ENCODE measurements at places on chromosomes 2 and 18. TPM values are rescaled to one million over a fixed set of nuclear protein-coding genes. Genes with fewer than 3 reads are reported as not detected.

Gene TUBA3E
- not detected for total RNA-seq

Gene LYG2
- total RNA-seq, result not detected

Gene NPPC
- total RNA-seq, result 0.48 TPM

Gene TMEM163
- total RNA-seq, result not detected

Gene SETBP1
- 3.8 TPM for total RNA-seq

Gene CACNB4
- total RNA-seq, result 0.56 TPM

Gene CYP1B1
- total RNA-seq, result 23.5 TPM

Gene ITGB6
- total RNA-seq, result not detected

Gene MC4R
- not detected for total RNA-seq

Gene ANKRD30BL
- not detected for total RNA-seq

Gene PID1
- not detected for total RNA-seq

Gene FSHR
- not detected for total RNA-seq

DNA sequence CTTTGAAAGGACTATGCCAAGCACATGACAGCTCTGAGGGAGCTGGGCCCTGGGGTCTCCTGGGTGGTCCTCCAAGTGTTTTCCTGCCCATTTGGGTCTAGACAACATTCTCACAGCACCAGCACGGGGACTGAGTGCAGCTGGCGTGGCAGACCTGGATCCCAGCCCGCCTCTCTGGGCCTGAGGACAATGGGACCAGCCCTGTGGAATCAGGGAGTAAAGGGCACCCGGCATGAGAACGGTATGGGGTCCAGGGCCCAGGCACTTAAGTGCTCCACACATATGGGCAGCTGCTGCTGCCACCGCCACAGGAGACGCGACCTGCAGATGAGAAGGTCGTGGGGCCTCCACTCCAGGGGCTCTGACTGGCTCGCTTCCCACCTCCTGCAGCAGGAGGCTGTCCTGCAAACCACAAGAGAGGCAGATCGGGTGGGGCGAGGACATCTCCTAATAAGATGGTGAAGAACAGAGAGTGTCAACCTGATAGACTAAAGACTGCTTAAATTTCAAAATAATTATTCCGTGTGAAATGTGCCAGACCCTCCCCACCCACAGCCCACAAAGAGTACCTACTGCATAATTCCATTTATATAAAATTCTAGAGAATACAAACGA, 46.3 kb downstream of the FAM178B start:
- DNase-seq, result no peak

DNA sequence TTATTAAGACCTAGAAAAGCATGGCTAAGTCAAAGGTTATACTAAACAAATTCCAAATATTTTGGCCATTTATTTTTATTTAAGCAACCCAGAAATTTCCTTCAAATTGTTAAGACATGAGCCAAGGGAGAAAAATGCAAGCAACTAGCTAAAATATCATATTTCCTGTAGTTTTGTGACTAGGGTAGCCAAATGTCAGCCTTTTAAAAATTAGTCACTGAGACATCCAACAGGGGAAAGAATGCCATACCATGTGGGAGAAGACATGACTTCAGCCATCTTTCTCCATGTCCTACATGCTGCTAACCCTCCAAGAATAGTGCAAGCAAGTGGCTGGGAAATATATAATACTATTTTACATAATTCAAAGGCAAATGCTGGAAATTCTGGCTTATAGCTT, 197.9 kb downstream of the DSEL start:
- DNase-seq, result no peak

DNA sequence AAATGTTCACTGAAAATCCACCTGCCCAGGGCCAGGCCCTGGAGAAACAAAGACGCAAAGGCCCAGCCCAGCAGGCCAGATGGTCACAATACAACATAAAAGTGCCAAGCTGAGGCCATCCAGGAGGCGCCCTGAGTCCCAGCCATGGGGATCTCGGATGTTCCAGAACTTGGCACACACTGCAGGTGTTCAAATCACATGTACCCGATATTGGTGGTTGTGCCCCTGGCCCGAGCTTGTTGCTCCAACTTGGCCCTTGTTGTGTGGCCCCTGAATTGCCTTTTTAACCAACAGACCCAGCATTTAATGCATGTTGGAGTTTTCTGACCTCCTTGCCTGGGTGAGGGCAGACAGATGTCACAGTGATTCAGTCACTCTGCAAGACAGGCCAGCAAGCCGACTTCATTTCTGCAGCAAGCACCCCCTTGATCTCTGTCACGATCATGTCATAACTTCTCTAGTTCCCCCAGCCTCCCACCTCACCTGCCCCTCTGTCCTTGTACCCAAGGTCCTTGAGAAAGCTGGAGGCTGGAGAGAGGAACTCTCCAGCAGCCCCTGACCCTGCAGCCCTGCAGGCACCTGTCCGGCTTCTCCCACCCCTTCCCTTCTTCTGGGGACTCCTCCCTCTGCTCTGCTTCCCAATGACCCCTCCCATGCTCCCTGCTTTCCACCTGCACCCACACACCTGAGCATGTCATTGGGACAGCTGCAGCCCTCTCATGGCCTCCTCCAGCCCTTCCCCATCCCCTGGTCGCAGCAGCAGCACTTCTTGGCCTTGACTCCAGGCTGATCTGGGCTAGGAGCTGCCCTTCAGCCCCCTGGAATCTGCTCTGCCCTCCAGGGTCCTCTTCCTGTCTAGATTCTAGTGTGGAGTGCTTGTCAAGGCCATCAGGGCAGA, 9.1 kb downstream of the NGEF start:
- no peak for DNase-seq

DNA sequence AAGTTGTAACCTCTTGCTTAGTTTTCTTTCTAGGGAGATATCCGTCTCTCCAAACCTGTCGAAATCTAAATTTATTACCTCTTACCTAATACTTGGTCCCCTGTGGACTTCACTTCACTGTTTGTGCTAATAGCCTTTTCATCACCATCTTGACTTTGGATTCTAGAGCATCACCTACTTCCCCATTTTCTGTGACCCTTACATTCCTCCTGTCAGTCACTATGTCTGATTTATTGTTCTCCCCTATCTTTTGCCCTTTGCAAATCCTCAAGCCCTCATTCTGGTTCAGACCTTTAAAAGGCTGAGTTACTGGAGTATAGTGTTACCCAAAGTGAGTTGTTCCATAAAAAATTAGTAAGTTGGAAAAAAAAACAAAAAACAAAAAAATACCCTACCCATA, 7.5 kb downstream of the MYO1B start:
- DNase-seq, result no peak

- no peak for DNase-seq
Measured at GRCh38 chr18:5515011-5515784, 28.6 kb downstream of the EPB41L3 start.

GRCh38 chr2:225008935-225009334, 33.3 kb downstream of the DOCK10 start:
- DNase-seq, result no peak

DNA sequence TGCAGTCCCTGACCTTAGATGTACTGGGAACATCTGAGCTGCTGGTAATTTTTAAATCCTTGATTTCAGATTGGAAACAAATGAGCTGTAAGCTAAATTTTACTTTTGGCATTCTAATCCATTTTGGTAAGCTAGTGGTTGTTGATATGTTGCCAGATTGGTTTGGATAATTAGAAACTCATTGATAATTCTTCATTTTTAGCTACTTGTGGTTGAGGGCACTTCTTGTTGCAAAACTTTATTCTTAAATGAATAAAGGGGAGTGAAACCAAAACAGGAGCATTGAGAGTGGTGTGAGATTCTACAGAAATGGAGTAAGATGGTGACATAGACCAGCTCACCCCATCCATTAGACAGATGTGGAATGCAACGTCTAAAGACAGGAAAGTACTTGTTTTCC, 64.5 kb downstream of the ITGB1BP1 start:
- no peak for DNase-seq

DNA sequence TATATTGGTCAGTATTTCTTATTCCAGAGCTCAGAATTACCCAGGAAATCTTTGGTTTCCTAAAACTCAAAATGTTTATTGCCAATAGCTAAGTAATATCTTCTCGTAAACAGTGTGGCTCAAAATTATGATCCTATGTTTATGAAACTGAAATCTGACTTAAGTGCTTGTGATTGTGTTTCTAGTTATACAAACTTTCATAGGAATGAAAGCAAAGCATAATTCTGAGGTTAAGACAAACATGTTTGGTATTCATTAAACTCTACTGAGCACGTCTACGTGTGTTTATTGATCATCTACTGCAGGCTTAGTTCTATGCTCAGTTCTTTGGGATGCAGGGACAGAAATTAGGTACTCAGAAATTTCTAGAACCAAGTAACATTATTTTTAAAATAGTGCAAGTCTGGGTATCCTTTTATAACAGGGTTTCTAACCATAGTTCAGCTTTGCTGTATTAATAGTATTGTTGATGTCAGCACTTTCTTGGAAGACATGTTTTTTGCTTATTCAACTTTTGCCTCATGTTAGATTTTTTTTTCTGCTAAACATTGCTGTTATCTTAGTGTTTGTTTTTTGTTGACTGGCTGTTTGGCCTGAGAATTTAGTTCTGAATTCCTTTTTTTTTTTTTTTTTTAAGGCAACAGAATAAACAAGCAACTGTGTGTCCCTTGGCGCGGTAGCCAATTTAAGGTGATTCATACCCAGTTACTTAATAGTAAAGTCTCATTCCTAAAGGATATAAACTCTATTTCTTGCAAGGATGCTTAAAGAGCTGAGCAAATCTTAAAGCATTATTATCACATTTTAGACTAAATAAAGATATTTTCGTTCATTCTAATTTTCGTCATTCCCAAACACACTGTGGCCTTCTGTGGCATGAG, 31.3 kb downstream of the PTPRM start:
- no peak for DNase-seq

- no peak for DNase-seq
Measured at GRCh38 chr2:73063909-73064875, 7.3 kb downstream of the SFXN5 start.

GRCh38 chr2:216721141-216721540, 25.8 kb upstream of the IGFBP5 start:
- DNase-seq, result no peak

DNA sequence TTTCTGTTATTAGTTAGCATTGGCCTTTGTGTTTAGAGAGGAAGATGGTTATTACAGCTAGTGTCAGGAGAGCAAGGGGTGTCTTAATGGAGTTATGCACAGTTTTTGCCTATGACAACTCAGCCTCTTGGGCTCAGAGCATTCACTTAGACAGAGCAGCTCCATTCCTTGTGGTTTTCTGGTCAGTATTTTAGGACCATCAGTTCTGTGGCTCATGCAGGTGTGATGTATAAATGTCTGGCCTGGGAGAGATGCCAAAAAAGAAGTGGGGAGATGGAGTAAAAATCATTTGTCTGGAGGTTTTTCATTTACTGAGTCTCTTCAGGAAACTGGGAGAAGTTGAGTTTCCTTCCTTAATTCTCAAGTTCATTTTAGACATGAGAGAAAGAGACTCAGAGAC, 79.7 kb downstream of the PRKCE start:
- no peak for DNase-seq

GRCh38 chr2:78561876-78562275, 463.6 kb upstream of the REG3G start:
- no peak for DNase-seq

GRCh38 chr2:239318790-239319661, 81.8 kb downstream of the HDAC4 start:
- no peak for DNase-seq

DNA sequence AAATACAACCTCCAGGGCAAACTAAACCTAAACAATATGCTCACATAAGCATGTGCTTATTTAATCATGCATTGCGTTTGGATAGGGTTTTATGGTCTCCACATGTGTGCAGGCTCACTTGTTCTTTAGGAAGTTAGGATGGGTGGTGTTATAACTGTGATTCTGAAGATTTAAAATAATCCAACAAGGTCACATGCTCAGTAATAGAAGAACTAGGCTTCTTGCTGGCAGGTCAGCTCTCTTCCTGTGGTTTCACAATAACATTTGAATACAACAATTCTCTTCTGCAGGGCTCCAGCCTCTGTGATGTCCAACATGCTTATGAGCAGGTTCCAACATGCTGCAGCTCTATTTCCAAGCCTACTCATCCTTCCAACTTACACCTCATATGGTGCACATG, 84.0 kb downstream of the MYL12B start:
- no peak for DNase-seq

DNA sequence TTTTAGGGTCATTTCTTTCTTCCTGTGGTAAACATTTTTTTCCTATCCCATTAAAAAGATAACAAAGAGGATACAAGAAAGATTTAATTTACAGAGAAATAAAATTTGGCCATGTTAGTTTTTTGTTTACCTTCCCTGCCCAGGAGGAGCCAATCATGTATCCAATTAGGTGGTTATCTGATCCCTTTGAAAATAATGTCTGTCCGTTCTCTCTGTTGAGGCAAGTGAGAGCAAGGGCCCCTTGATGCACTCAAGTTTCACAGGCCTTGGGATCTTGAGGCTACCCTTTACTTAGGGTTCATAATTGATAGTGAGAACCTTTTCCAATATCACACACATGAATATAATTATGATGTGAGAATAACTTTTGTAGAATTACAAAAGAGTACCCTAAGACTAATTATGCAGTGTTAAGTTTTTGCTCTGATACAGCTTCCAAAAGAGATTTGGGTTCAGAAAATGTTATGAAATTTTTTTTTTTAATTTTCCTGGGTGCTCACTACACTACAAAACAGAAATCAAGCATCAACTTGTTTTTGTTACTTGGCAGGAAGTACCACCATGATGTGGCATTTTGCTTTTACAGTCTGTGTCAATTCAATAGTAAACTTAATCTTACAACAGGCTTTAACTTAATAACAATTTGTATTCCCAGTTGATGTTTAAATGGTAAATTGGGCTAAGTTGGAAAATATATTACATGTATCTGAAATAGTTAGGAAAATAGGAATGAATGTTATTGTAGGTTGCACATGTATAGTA, 42.0 kb downstream of the AFTPH start:
- no peak for DNase-seq

GRCh38 chr2:127401757-127402695, 14.3 kb upstream of the MAP3K2 start:
- no peak for DNase-seq

All from activated naive CD8-positive, alpha-beta T cell treated with anti-CD3 and anti-CD28 coated beads for 36 hours (primary cell).